ENCODE measurements at places on chromosomes 12 and 14.

GRCh38 chr12:109047081-109047805 lies 5.1 kb upstream of the USP30 start:
- no peak for DNase-seq

- no peak for DNase-seq
Measured at GRCh38 chr12:114823724-114824123, 139.7 kb upstream of the TBX3 start.

DNA sequence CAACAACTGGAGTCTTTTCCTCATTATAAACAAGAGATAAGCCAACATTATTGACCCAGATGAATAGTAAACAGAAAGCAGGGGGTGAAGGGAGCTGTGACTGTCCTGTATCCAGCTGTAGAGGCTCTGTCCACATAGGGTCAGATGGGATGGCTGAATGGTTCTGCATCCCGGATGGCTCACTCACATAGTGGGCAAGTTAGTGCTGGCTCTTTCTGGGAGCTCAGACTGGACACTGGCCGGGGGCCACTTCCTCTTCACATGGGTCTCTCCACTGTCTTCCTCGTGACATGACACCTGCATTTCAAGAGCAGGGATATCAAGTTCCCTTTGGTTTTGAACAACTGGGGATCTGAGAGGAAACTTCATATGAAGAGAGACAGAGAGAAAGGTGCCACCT lies 969.6 kb upstream of the TMEM132C start:
- DNase-seq = no peak

GRCh38 chr12:26293612-26294011 lies 98.2 kb downstream of the SSPN start:
- DNase-seq = no peak

GRCh38 chr12:104115587-104115975 lies 22.4 kb downstream of the NFYB start:
- DNase-seq = no peak

DNA sequence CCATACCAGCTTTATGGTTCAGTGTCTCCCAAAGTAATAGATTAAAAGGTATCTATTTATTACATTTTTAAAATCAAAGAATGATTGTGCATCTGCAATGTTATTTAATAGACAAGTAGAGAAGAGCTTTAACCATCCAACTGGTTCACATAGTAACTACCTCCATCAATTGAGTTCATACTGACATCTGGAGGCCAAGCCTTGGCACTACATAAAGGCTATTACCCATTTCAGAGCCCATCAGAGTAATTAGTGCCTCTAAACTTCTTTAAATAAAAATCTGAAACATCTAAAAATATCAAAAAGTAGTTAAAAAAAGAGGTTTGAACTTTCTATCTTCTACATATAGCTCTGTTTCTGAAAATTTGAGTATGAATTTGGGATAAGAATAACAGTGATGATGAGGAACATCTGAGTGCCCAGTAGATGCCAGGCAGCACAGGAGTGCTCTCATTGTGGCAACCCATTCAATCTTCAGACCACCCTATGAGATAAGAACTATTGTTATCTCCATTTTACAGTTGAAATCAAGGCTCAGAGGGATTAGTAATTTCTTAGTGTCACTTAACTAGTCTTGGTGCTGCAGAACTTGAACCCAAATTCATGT lies 132.9 kb upstream of the DAAM1 start:
- no peak for DNase-seq

DNA sequence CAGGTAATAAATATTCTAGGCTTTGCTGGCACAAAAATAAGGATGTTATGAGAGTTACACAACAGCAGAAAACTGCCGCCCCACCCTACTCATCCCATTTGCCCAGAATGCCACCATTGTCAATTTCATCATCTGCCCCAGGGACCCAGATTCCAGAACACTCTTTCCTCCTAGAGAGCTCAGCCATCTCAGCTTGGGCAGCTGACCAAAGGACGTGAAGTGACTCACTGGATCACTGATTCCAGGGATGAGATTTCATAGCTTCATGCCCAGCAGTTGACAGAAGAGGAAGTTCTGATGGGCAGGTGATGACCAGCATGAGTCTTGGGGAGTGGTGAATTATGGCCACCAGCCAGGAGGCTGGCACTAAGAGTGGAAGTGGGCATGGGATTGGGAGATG lies 450.3 kb downstream of the RMST start:
- DNase-seq = no peak

GRCh38 chr14:73816393-73816816 lies 35.2 kb upstream of the PTGR2 start:
- DNase-seq = no peak

- DNase-seq = no peak
Measured at GRCh38 chr14:52069307-52070050, 620 bp upstream of the NID2 start.

GRCh38 chr12:12613344-12613743 lies 1.7 kb downstream of the CREBL2 start:
- DNase-seq = no peak

DNA sequence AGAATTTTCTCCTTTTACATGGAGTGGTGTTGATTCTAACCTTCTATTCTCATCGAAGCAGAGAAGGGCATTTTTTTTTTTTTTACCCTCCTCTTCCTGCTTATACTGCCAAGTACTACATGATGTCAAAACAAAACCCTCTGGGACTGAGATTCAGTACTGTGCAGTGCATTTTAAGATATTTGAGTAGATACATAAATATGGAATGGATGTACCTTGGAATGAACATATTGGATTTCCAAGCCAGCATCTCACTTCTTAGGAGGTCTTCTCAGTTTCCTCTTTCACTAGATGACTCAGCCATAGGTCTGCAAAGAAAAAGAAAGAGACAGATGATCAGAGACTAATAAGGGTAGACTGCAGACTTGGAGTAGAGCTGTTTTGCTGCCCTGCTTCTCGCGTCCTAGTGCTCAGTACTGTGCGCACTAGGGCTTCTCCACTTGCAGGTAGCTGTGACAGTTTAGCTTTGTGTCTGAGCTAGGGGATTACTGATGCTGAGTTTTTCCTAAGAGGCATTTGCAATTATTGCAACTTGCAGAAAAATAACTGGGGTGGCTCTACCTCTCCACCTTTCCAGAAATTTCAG lies 20.4 kb downstream of the TPH2 start:
- DNase-seq = no peak

DNA sequence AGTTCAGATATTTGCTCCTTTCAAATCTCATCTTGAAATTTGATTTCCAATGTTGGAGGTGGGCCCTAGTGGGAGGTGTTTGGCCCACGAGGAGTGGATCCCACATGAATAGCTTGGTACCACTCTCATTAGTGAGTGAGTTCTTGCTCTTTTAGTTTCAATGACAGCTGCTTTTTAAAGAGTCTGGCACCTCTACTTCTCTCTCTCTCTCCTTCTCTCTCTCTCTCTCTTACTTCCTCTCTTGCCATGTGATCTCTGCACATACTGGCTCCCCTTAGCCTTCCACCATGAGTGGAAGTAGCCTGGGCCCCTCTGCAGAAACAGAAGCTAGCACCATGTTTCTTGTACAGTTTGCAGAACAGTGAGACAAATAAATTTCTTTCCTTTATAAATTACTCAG lies 25.1 kb downstream of the GPR65 start:
- DNase-seq = no peak

DNA sequence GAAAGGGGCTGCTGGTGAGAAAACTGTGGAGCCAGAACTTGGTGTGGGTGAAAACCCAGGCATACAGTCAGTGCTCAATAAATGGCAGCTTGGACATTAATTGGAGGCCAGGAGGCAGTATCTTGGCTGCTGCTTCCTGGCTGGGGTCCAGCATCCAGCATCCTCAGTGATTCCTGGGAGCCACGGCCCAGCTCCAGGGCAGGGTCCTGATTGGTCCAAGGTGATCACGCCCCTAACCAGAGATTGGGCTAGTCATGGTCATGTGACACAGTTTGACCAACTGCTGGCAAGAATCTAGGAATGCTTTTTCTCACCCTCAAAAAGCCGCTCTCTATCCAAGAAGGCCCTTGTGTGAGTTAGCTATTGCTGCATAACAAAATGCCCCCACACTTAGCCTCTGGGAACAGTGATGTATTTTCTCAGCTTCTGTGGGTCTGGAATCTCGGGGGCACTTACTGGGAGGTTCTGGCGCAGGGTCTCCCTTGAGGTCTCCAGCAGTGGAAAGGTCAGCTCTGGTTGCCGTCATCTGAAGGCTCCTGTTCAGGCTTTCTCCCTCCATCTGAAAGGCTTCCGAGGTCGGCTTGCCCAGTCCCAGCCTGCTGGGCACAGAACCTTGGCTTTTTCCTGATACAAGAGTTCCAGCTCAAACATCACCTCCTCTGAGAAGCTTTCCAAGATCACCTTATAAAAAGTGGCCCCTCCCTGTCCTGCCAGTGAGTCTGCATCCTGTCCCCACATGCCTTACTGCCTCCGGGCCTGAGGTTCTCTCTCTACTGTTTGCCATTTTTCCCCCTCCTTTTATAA lies 119.2 kb upstream of the NCOR2 start:
- DNase-seq = no peak

Measured in stimulated activated CD8-positive, alpha-beta memory T cell treated with anti-CD3 and anti-CD28 coated beads, Interleukin-2, amount 100 ng/mL, for 1 hour (primary cell).